ENCODE measurements at places on chromosomes 16 and 17.

- DNase-seq, result no peak
Measured at GRCh38 chr17:67411397-67411796, 34.3 kb downstream of the PITPNC1 start.

- no peak for DNase-seq
Measured at GRCh38 chr16:68399456-68399855, 48.9 kb downstream of the SMPD3 start.

- no peak for DNase-seq
Measured at GRCh38 chr16:80065541-80065940, 465.0 kb upstream of the MAF start.

DNA sequence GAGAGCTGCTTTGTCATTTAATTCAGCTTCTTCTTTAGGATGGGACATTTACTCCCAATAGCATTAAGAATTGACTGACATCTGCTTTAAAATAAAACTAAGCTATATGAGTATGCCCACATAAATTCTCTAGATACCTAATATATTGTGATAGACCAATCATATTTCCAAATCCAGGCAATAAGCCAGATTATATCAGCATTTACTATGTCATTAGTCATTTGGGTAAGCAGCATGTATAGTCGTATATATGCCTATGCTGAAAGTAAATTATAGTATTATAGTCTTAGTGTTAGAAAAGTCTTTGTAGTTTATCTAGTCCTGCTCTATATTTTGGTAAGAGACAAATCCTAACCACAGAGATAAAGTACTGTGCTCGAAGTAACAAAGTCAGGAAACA is 958.1 kb downstream of the KCNJ2 start:
- DNase-seq, result no peak

GRCh38 chr17:40450175-40450574 is 6.9 kb downstream of the IGFBP4 start:
- DNase-seq, result no peak

DNA sequence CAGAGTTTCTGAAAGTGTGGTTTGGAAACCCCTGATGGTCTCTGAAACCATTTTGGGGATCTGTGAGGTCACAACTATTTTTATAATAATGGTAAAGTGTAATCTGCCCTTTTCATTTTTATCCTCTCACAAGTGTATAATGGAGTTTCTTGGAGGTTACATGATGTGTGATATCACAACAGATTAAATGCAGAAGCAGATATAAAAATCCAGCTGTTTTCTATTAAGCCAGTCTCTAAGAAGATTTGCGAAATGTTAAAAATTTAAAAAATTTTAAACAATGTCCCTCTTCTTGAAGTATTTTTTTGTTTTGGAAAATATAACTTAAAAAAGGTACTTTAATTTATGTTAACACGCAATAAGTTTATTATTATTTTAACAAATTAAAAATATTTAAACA is 48.7 kb downstream of the RPGRIP1L start:
- no peak for DNase-seq

- DNase-seq, result no peak
Measured at GRCh38 chr17:77926981-77927380, 31.5 kb upstream of the TNRC6C start.
